Stimulated activated CD4-positive, alpha-beta T cell treated with anti-CD3 and anti-CD28 coated beads, TNF-alpha, amount 100 ng/mL, for 4 hours (primary cell): ENCODE measurements at places on chromosomes 1 and 21.

GRCh38 chr1:157519451-157519850 lies 32.9 kb downstream of the FCRL5 start:
- no peak for DNase-seq

- no peak for DNase-seq
Observed at GRCh38 chr1:196043268-196043667, 565.0 kb downstream of the KCNT2 start.

DNA sequence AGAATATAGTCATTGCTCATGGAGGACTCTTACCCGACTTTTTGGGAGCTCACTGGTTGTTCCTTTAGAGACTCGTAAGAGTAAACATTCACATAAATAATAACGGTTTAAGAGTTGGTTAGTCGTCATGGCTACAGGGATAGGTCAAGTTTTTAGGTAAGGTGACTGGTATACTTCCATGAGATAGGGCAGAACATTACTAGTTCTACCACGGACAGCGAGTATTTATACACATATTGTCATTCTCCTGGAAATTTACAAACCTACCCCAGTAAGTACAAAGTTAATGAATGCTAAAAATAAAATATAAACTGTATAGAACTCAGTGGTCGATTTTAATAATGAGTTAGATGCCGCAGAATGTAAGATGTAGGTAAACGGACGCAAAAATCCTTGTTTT lies 1.2 kb upstream of the RYR2 start:
- no peak for DNase-seq

- DNase-seq: no peak
Observed at GRCh38 chr1:161096530-161096929, 1.6 kb upstream of the KLHDC9 start.

DNA sequence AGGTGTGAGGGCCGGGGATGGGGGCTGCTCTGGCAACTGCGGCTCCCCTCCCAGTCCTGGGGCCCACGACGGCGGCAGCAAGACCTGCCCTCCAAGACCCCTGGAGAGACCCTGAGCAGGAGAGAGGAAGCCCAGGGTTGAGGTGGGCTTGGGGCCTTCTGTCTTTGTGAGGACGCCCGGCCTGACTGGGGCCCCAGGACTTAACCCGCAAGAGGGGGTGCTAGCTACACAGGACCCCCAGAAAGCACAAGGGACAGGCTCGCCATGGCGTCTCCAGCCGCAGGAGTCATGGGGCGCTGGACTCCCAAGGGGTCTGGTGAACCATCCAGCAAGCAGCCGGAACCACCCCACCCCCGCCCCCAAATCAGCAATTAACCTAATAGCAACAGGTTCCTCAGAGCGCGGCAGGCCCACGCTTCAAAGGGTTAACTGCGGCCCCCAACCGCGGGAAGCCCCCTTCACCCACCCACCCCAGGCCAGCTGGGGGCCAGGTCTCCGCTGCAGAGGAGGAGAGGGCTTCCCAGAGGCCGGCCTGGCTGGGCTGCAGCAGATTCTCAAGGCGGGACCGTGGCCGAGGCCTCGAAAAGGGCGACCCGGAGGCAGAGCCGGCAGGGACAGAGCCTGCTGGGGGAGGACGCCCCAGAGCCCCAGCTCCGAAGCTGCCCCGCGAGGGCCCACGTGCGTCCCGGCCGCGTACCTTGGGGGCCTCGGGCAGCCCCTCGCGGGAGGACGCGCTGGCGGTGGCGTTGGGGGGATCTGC lies 525 bp downstream of the C1QTNF12 start:
- no peak for DNase-seq

- no peak for DNase-seq
Observed at GRCh38 chr1:113684153-113684541, 75.1 kb downstream of the PHTF1 start.

DNA sequence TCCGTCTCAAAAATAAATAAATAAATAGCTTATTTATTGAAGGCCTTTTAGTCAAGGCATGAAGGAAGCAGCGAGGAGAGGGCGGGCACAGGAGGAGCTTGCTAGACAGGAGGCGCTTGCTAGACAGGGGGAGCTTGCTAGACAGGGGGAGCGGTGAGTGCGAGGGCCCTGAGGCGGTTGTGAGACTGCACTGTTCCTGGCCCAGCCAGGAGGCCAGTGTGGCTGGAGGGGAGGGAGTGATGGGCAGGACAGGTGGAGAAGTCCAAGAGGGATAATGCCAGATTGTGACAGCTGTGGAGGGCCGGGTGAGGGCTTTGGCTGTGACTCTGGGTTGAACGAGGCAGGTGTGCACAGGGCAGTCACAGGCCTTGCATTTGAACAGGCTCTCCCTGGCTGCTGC lies 18.2 kb downstream of the KIF17 start:
- no peak for DNase-seq

DNA sequence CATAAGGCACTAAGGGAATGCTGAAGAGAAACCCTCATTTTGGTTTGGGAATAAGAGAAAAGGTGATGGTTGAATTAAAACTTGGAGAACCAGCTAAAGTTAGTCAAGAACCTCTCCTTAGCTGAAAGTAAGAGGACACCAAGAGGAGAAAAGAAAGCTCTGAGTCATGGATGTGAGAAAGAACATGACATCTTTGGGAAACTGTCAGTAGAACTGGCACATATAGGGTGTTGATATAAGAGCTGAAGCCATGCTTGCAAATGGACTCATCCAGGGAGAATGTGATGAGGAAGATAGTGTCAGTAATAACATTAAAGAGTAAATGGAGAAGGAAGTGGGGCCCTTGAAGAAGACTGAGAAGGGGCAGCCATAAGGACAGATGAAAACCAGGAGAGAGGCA lies 54.3 kb downstream of the LRRC8C start:
- no peak for DNase-seq
